T-helper 17 cell (primary cell): ENCODE measurements at places on chromosomes 3 and 15.

- no peak for DNase-seq
These were observed 116.6 kb upstream of the PRR20G start for GRCh38 chr3:127404221-127405009.

GRCh38 chr3:62962714-62963113 is 87.5 kb upstream of the CADPS start:
- DNase-seq, result no peak

GRCh38 chr3:116356056-116356455 is 89.2 kb downstream of the LSAMP start:
- no peak for DNase-seq

GRCh38 chr3:56296361-56296760 is 171.9 kb downstream of the ERC2 start:
- no peak for DNase-seq
